Osteocyte (in vitro differentiated cells): ENCODE measurements at places on chromosomes 11 and 22. TPM values are rescaled to one million over a fixed set of nuclear protein-coding genes. Genes with fewer than 3 reads are reported as not detected.

Gene SEC14L6
- total RNA-seq = 0.54 and 0.78 TPM in 2 replicates

Gene TPBGL
- 0.13 TPM in 1 of 2 replicates, not detected in the other for total RNA-seq

Gene HORMAD2
- not detected in 2 replicates for total RNA-seq

Gene TBX10
- total RNA-seq = not detected in 2 replicates

Gene OR5B21
- total RNA-seq = not detected in 2 replicates

Gene BATF2
- total RNA-seq = not detected in 2 replicates

Gene OR56A1
- not detected in 2 replicates for total RNA-seq

Gene OR51Q1
- not detected in 2 replicates for total RNA-seq

Gene PTPRCAP
- 0.89 and 1.2 TPM in 2 replicates for total RNA-seq

Gene FXYD6
- 0.99 and 1.7 TPM in 2 replicates for total RNA-seq

Gene KRTAP5-2
- not detected in 2 replicates for total RNA-seq

DNA sequence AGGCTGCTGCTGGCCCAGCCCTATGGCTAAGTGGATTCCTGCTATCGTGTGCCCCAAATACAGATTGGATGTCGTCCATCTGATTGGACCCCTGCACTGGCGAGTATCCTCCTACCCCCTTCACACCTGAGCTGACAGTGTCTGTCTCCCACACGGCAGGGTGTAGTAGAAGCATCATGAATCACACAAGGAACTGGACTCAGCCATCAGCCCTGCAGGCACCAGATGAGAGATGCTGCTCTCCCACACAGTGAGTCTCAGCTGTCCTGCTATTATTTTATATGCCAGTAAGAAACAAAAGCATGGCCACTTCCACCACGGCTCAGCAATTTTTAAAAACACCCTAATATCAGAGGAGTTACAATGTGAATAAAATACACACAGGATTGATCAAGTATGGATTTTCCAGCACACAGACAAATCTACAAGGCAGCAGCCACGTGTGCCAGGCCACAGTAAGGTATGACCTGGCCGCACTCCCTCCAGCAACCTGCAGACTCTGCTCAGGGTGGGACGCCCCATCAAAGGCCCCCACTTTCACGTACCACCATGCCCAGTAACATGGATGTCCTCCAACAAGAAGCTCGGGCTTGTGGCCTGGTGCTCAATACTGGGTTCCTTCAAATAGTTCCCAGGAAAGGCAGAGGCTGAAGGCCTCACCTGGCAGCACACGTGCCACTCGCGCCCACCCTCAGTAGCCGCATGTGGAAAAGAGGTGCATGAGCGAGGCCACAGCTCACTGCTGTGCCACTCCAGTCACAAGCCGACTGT, 16.4 kb upstream of the SLC25A1 start:
- DNase-seq = no peak

- peak; percentile 82 for DNase-seq
These were observed 78.3 kb upstream of the KCNQ1OT1 start for GRCh38 chr11:2777871-2778629.

DNA sequence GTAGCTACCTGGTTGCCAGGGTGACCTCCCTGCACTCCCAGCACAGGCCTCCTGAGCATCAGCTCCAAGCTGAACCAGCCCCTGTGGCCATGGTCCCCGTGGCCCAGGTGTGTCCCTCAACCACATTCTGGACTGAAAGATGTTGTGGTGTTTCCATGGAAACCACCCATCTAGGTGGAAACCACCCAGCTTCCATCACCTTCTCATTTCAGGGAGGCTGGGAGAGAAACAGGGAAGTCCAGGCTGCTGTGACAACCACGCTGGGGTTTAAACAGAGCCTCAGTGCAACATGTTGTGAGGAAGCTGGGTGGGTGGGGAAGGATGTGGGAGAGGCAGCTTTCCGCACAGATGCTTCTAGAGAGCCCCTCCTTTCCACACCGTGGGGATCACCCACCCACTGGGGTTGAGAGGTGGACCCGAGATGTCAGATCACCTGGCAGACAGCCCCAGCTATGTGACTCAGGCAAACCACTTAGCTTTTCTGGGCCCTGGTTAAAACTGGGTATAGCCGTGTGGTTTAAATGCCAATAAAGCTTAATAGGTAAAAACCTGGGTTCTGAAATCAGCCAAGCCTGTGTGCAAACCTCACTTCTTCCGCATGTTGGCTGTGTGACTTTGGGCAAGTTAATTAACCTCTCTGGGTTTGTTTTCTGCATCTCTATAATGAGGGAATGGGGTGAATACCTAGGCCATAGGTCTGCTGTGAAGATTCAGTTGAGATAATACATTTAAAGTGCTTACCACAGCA, 46.4 kb downstream of the CD82 start:
- DNase-seq = no peak

DNA sequence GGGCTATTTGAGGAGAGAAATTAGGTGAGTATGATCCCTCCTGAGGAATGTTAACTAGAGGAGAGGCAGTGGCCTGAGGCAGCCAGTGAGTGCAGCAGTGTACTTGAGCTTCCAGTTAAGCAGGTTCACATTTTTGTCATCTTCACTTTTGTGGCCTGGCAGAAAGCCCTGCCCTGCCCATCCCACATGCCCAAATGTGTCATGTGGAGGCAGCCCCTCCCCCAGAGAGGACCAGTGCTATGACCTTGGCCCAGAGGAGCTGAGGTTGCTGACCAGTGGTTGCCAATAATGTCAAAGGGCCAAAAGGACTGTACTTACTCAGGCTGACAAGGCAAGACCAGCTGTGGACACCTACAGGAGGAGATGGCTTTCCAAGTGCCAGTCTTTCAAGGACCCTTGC, 17.6 kb upstream of the GRK2 start:
- DNase-seq = no peak

DNA sequence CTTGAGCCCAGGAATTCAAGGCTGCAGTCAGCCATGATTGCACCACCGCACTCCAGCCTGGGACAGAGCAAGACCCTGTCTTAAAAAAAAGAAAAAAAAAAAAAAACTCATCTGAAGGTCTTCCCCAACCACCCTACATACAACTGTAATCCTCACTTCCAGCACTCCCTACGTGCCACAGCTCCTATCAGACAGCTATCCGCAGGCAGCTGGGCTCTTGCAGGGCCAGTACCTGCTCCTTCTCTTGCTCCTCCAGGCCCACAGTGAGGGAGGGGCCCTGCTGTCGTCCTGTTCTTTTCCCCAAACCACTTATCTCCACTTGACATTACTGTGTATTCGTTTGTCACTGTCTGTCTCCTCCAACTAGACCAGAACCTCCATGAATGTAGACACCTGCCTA, 156.1 kb upstream of the NECTIN1 start:
- no peak for DNase-seq

GRCh38 chr11:73177778-73178539, 35.8 kb upstream of the FCHSD2 start:
- DNase-seq = no peak

DNA sequence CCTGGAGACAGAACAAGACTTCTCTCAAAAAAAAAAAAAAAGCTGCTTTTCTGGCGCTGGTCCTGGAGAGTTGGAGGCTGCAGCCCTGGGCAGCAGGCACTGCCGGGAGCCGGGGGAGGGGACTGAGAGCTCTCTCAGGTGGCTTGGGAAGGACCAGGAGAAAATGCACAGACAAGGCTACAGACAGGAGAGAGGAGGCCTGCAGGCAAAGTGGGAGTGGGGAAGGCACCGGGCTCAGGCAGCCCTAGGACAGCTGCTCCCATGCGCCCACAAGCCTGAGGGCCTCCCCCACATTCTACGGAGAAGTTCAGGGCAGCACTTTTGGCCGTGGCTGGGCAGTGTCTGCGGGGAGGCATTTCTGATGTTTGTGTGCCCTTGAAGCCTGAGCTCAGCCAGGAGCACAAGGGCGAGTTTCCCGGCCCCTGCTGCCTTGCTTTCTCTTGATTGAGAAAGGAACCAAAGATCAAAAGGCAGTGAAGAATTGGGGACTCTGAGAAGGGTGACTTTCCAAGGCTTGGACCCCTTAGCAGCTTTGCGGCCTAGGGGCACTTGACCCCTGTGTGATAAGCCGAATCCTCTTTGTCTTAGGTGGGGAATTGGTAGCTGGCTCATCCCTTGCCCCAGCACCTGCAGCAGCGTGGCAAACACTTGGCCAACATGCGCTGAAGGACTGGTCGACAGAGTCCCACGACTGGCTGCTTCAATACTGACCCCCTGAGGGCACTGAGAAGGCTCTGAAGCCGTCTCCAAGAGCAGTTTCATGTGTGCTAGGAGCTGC, 35.3 kb downstream of the PPM1F start:
- DNase-seq = no peak

DNA sequence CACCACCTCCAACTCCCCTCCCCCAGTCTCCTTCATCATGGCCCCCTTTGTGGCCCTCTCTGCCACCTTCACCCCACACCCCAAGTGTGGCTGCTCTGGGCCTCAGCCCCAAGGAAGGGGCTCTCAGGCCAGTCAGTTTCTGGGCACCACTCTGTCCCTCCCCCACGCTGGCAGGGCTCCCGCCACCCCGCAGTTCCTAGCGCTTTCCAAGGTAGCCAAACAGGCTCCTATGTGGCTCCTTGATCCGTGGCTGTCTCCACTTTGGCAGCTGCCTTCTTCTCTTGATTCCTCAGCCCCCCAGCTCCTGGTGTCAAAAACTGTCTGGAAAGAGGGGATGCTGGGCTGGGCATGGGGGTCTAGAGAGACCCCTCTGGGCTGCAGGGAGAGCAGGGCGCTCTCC, 10.4 kb upstream of the CACNA1I start:
- no peak for DNase-seq

GRCh38 chr22:49570032-49570848, 257.4 kb downstream of the BRD1 start:
- DNase-seq = peak; percentile 81

GRCh38 chr22:40534379-40535188, 101.9 kb downstream of the MRTFA start:
- DNase-seq = no peak

DNA sequence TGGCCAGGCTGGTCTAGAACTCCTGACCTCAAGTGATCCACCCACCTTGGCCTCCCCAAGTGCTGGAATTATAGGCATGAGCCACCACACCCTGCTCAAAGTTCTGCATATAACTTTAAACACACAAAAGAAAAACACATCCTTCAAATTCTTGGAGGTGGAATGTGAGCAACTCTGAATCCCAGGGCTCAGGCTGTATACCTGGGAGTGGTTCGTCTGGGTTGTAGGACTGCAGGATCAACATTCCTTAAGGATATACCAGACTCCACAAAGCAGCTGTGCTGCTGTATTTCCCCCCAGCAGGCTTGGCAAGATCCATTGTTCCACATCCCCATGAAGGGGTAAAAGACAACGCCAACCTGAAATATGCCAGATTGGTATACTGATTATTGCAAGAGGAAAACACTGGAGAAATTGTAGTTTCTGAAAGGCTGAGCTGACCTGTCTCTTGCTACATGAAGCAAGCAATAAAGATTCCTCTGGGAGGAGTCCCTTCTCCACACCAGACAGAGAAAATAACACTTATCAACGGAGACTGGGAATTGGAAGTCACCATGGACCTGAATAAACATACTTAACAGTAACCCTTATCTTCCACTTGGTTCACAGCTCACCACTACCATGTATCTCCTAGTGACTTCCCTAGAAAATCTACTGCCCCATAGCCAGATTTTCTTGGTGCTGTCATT, 12.2 kb upstream of the RPS3 start:
- no peak for DNase-seq

DNA sequence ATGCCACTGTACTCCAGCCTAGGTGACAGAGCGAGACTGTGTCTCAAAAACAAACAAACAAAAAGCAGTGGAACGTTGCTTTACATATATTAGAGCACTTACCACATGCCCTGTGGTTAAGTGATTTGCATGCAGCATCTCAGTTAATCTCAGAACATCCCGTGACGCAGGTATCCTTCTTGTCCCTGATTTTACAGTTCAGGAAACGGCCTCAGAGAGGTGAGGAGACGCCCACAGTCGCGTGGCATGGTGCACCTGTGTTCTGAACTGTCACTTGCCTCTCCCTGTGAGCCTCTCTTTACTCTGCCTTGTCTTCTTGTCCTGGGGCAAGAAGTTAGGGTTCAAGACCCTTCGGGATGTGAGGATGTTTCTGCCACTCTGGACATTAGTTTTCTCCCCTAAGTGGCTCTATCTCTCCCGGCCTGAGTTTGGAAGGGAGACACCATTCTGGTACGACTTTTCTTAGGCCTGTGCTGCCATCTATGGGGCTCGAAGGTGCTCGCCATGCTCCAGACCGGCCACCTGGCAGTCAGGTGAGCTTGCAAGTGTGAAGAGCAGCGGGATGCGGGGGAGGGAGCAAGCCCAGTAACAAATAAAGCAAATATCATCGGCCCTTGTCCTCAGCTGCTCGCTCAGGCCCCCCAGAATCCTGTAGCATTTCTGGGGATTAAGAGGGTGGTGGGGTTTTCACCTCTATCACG, 25.6 kb downstream of the YWHAH start:
- DNase-seq = no peak

GRCh38 chr11:33402066-33402465, 144.9 kb downstream of the HIPK3 start:
- peak; percentile 46 for DNase-seq

DNA sequence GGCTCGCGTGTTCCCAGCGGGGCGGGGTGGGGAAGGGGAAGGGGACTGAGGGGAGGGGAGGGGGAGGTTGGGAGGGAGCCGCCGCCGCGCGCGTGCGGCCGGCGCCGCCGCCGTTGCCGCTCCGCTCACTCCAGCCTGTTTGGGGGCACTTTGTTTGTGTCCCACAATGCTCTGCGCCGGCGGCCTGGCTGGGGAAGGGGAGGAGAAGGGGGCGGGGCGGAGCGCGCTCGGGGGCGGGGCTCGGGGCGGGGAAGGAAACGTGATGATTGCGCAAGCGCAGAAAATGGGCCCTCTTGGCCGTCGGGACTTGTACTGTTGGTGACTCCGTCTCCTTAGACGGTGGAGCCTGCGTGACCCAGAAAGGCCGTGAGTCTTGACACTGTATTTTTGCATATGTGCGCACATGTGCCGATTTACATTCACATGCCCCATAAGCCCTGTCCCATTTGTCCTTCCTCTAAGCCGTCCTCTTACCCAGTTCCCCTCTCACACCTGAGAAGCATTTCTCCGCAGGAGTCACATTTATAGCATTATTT, at the start of gene ZBTB44:
Gene ZBTB44 (minus strand): TSS at position 168 of the 536 bp plus-strand sequence. CDS start 53,044 bp downstream, outside the sequence.
- DNase-seq = peak; percentile 96

DNA sequence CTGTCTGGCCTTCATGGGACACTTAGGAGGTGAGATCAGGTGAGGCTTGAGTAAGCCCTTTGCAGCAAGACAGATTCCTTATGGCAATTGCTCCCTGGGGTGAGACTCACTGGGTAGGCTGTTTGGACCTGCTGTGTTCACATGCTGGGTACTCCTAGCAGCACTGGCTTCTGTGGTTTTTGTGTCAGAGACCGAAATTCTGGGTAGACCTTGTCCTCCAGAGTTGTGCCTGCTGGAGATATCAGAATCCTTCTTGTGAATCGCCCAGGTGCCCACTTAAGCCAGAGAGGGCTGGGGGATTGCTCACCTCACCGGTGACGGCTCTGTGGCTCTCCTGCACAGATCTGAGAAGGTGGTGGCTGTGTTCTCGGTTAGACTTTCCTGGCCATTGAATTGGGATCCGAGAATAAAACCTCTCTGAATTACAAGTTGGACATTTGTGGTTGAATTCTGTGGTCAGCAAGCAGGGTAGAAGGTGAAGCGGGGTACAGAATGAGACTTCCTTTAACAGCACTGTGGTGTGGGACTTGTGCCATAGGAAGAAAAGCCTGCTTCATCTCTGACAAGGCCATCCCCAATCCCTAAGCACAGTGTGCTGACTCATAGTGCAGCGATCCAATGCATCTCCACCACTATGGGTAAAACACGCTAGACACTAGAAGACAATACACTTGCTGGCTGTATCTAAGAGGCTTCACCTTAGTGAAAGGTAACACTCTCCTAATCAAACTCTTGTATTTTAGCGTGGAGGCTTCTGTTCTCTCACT, 52.5 kb upstream of the TTC12 start:
- DNase-seq = no peak

GRCh38 chr11:59218893-59219292, 6.2 kb upstream of the MPEG1 start:
- no peak for DNase-seq

GRCh38 chr11:2671748-2672147, 28.0 kb downstream of the KCNQ1OT1 start:
- peak; percentile 40 for DNase-seq

- DNase-seq = no peak
These were observed 104.6 kb upstream of the ANO3 start for GRCh38 chr11:26227301-26227746.
